Esophagus mucosa (tissue), 1 donor: ENCODE measurements at places on chromosomes 1 and 21. TPM values are rescaled to one million over a fixed set of nuclear protein-coding genes. Genes with fewer than 3 reads are reported as not detected.

Gene IL19
- 5.5 TPM for total RNA-seq

DNA sequence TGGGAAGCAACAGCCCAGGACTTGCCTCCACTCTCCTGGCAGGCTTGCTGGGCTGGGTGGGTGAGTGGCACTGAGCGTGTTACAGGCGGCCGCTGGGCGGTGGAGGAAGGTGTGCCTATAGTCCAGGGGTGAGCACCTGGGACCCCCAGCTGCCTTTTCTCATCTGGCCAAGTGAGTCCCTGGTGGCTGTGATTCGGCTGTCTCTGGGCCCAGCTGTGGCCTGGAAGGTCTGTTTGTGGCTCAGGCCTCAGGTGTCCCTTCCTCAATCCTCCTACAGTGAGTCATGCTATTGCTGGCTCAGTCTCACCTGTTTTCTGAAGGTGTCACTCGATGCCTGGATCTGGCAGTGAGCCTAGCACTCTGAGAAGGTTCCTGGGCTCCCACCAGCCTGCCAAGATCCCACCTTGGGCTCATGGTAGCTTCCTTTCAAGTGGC, 564.2 kb downstream of the PTPRU start:
- peak; percentile 89 for ATAC-seq

Gene TCP10L
- total RNA-seq = not detected

Gene FALEC
- total RNA-seq = 1.6 TPM

Gene C1QC
- 11.7 TPM for total RNA-seq

- no peak for ATAC-seq
Observed at GRCh38 chr21:43320526-43320925, 106.4 kb downstream of the SIK1 start.

- ATAC-seq = no peak
Observed at GRCh38 chr1:78318011-78318410, 172.8 kb upstream of the PTGFR start.

Gene CLCA4
- 230 TPM for total RNA-seq

DNA sequence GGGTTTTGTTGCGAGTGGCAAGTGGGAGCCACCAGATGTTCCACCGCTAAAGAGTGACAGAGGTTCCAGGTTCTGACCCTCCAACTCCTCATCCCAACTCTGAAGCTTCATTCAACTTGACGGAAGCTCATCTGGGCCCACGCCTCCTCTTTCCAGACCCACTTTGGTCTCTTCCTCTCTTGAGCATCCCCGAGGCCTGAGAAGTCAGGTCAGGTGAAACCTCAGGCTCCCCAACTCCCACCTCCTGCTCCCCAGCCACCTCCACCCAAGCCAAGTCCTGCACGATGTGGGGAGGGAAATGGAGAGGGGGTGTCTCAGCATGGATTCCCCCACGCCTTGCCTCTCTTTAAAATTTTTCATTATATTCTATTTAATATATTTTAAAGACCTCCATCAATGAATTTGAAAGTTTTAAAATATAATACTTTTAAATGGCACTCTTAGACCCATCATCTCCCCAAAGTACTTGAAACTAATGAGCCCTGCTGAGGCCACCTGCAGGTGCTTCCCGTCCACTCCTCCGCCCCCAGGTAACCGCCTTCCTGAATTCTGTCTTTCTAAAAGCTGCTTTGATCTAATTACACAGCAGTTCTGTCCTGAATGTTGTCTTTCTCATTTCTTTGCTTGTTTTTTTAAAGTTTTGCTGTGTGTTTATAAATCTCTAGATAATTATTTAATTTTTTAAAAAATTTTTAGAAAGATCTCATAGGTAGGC, 238.1 kb downstream of the KAZN start:
- no peak for ATAC-seq

DNA sequence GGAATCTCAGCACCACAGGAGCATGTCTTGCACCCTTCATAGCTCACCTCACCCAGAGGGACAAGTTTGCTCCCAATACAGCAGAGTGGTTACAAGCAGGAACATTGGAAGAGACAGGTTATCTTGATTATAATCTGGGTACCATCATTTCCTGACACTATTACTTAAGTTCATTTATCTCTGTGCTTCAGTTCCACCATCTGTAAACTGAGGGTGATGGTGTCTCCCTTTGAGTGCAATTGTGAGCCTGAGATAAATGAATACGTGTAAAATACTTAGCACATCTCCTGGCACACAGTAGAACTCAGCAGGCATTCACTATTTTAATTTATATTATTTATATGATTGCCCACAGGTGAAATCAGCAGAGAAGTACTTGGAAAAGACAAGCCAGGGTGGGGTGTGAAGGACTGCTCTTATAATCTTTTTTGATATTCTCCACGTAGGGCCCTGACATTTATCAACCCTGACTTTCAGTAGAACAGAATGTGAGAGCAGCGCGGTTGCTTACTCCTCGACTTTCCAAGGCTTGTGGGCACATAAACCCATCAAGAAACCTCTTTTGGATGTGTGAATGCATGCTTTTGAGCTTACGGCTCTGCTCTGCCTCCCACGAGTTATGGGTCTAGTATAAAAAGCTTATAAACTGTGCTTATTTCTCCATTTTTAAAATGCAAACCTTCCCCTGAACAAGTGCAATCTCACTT, 34.9 kb downstream of the DUSP10 start:
- ATAC-seq = no peak

- no peak for ATAC-seq
Observed at GRCh38 chr1:109361069-109361468, 36.6 kb downstream of the SORT1 start.

- ATAC-seq = peak; percentile 72
Observed at GRCh38 chr21:32426066-32426465, 13.6 kb downstream of the EVA1C start.

DNA sequence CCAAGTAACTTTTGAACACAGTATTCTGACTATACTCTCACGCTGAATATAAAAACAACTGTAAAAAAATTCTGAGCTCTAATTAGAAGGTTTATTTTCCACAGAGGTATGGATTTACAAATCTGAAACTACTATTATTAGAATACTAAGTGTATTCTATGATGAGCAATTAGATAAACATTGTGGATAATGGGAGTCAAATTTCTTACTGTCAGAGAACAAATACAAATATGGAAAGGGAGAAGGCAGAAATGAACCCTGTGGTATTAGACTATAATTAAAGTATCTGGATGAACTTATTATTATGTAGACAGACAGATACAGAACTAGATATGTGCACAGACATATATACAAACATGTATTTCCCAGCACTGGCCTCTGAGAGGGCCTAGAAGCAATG, 22.6 kb downstream of the ALDH9A1 start:
- ATAC-seq = no peak

DNA sequence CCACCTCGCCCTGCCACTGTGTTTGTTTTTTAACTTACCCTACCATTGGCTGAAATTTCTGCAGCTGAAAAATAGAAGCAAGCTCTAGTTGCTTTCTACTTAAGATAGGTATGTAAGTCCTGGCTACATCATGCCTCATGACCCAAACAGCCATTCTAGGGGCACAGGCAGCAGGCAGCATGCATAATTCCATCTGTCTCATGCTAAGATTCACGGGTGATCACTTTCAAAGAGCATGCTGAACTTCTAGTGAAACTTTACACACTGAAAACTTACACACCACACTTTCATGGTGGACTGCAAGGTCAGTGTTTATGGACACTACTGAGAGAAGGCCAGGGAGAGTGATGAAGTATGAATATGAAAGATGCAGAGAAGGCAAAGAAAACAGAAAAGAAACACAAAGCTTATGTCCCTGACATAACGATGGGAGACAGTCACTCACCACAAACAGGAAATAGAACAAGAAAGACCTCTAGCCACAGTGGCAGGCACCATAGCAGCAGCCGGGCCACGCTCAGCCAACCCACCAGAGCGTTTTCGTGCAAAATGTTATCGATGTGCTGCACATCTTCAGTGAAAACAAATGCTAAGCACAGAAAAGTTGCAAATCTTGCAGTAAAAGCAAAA, 102.3 kb upstream of the TIAM1 start:
- no peak for ATAC-seq

Gene MMP23B
- 0.92 TPM for total RNA-seq

DNA sequence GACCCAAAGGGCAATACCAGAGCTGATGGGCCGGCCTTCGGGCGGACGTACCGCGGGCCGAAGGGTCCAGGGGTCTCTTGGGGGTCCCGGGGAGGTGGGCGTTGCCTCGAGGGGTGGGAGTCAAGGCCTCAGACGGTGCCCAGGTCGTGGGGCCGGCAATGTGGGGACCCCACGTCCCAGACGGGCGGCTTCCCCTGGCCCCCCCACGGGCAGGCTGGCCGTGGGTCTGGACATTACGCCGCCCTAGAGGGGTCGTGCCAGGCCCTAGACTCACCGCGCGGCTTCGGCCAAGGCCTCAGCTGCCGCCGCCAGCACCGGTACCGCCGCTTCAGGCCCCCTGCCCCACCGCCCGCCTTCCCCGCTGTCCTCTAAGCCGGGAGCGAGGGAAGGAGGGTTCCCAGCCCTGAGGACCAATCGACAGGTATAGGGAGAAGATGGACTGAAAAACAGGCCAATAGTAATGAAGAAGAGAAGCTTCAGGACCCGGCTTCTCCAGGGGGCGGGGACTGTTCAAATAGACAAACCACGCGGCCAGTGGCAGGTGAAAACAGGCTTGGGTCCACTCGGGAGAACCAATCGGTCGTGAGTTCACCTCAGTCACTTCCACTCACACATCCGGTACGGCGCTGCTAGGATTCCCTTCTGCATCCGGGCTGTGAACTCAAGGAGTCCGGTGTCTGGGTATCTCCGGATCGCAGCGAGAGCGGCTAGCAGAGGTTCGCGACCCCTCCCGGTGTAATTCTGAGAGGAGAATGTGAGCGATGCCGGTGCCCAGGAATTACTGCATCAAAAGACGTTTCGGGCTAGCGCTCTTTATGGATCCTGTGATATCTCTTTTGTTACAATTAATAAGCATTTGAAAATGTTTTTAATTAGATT, at the start of gene MTOR:
TSS of gene MTOR (minus strand) at position 381 of the 879 bp plus-strand sequence. CDS start 3,142 bp downstream, outside the sequence.
- peak; percentile 99 for ATAC-seq

- ATAC-seq = no peak
Observed at GRCh38 chr1:100795646-100795985, 76.1 kb downstream of the VCAM1 start.

DNA sequence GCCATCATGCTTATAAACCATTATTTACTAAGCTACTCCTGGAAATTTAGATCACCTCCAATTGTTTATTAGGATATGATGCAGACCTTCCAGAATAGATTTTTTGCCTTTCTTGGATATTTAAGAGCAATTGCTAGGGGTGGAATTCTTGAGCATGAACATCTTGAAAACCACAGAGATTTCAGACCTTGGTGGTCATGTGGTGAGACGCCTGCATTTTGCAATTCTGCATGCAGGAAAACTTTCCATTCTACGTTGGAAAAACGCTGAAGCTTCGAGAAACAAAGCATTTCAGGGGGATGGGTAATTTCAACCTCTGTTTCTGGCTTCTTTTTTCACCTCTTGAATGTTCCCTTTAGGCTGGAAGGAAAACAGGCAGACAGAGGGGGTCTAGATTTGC, 596.3 kb downstream of the KIF26B start:
- ATAC-seq = no peak

DNA sequence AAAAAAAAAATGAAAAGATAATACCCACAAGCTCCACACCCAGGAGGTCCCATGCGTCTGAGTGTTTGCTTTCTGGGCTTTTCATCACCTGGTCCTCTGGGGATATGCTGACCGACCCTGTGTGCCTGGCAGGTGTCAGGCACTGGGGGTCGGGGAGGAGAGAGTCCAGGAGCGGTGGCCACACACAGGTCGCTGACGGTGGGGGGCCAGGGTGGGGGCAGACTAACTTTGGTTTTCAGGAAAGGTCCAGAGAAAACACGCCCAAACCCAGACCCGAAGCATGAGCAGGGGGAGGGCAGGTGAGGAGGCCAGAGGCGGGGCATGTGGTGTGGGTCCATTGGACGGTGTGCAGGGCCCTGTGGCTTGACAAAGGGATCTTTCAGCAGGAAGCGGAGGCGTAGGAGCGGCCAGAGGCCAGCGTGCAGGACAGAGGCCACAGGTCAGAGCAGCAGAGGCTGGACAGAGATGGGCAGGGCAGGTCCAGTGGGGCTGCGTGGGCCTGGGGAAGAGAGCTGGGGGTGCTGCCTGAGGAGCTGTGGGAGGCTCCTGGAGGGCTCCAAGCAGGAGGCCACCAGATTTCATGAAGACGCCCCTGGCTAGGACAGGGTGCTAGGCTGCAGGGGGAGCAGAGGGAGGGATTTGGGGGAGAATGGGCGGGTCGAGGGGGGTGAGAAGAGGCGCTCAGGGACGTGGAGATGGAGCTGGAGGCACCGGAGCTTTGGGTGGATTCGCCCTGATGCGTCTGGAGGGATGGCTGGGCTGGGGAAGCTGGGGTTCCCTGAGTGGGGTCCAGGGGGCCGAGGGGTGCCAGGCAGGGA, 15.8 kb downstream of the RNF223 start:
- no peak for ATAC-seq

Gene AMY1B
- not detected for total RNA-seq

Gene RAB3B
- 0.04 TPM for total RNA-seq

GRCh38 chr1:23908453-23909341, 4.5 kb downstream of the CNR2 start:
- ATAC-seq = peak; percentile 31

Gene SNX7
- 25.4 TPM for total RNA-seq

- no peak for ATAC-seq
Observed at GRCh38 chr1:161044535-161044907, 1.3 kb downstream of the USF1 start.

Gene NFASC
- total RNA-seq = 12.2 TPM

GRCh38 chr1:71303617-71304041, 222.8 kb upstream of the ZRANB2 start:
- ATAC-seq = no peak

DNA sequence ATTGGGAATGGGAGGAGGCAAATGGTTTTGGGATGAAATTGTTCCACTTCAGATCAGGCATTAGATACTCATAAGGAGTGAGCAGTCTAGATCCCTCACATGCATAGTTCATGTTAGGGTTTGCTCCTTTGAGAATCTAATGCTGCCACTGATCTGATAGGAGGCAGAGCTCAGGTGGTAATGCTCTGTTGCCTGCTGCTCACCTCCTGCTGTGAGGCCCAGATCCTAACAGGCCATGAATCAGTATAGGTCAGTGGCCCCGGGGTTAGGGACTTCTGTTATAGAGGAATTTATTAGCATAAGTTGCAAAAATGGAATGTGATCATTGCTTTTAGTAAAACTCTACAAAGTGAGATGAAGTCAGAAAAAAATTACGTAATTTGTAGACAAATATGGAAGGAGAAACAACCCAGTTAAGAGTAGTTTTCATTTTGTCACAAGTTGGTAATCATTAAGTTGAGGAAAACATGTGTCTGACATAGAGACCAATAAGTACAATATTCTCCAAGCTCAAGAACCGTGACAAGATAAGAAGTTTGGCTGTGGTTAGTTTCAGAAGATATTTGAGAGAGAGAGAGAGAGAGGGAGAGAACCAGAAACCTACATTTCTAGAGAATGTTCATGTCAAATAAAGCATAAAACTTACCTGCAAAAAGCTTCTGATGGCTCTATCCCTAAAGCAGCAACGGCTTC, 689.7 kb upstream of the PRMT6 start:
- no peak for ATAC-seq

- ATAC-seq = no peak
Observed at GRCh38 chr1:236458996-236459395, 64.8 kb upstream of the LGALS8 start.

Gene FCAMR
- 0.08 TPM for total RNA-seq

Gene SPRR1B
- 2,894 TPM for total RNA-seq

Gene EPS8L3
- total RNA-seq = not detected
